ENCODE measurements at places on chromosomes 12 and 14.

DNA sequence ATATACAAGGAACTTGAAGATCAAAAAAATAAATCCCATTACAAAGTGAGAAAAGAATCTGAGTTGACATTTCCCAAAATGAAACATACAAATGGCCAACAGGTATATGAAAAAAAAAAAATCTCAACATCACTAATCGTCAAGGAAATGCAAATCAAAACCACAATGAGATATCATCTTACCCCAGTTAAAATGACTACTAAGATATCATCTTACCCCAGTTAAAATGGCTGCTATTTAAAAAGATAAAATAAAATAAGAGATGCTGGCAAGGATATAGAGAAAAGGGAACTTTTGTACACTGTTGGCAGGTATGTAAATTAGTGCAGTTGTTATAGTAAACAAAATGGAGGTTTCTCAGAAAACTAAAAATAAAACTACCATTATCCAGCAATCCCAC, 44.4 kb downstream of the PLEKHG7 start:
- DNase-seq: no peak

GRCh38 chr12:131075611-131076010, 121.9 kb downstream of the ADGRD1 start:
- no peak for DNase-seq

- DNase-seq: no peak
Measured at GRCh38 chr14:93716746-93717667, 71.3 kb downstream of the PRIMA1 start.

DNA sequence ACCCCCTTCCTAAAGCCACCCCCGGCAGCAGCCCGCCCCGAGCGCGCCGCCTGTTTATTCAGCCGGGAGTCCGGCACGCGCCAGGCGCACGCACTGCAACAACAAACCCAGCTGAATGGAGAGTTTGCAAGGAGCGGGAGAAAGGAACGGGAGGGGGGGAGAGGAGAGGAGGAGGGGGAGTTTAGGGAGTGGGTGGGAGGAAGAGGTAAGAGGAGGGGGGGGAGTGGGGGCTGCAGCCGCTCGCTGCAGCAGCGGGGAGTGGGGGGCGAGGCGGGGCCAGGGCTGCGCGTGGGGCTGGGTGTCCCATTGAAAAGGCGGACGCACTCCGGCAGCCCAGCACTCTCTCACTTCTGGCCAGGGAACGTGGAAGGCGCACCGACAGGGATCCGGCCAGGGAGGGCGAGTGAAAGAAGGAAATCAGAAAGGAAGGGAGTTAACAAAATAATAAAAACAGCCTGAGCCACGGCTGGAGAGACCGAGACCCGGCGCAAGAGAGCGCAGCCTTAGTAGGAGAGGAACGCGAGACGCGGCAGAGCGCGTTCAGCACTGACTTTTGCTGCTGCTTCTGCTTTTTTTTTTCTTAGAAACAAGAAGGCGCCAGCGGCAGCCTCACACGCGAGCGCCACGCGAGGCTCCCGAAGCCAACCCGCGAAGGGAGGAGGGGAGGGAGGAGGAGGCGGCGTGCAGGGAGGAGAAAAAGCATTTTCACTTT, at the start of gene ASCL1:
ASCL1 (plus strand) TSS at position 336 of the 712 bp plus-strand sequence. CDS start 571 bp downstream, outside the sequence.
- DNase-seq: no peak

- DNase-seq: peak; percentile 34
Measured at GRCh38 chr14:89773644-89774316, 180.8 kb downstream of the EFCAB11 start.

DNA sequence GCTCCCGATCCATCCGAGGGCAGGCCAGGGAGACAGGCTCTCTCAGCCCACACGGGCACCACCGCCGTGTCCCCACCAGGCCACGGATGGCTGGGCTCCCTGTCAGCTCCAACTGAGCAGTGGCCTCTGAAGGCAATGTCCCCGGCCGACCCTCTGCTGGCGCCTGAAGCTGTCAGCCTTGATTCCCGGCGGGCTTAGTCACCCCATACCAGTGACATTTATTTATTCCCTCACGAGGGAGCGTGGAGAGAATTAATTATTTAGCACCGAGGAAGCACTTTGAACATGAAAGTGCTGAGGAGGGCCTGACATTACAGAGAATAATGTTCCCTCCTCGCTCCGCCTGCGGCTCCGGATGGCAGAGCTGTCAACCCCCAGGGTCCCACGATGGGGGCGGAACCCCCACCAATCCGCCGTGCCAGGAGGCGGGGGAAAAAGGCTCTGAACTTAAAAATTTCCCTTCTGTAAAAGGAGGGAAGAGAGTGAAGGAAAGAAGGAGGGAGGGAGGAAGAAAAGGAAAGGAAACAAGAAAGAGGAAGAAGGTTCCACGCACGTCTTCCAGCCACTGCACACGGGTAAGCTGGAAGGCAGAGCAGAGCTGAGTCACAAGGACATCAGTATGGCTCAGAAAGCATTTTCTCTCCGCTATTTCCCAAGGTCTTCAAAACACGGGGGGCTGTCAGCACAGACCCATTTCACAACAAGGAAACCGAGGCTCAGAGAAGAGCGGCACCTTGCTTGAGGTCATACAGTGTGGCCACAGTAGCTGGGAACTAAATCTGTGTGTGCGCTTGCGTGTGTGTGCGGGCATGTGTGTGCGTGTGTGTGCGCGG, 108.7 kb upstream of the NCOR2 start:
- DNase-seq: no peak

DNA sequence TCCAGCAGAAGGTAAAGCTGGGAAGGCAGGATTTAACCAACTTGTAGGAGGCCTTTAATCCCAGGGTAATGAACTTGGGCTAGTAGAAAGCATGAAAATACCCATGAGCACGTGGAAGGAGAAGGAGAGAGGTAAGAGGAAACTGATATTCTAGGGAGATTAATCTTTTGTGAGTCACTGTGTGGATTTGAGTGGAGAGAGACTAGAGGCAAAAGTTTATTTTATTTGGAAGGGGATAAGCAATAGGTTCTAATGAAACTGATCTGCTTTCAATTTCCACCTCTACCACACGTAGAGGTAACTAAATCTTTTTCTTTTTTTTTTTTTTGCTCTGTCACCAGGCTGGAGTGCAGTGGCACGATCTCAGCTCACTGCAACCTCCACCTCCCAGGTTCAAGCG, 52.1 kb downstream of the PTPN21 start:
- DNase-seq: no peak

- DNase-seq: no peak
Measured at GRCh38 chr12:84508851-84509260, 403.7 kb downstream of the SLC6A15 start.

GRCh38 chr12:93122569-93123091, 193.5 kb upstream of the EEA1 start:
- DNase-seq: no peak

DNA sequence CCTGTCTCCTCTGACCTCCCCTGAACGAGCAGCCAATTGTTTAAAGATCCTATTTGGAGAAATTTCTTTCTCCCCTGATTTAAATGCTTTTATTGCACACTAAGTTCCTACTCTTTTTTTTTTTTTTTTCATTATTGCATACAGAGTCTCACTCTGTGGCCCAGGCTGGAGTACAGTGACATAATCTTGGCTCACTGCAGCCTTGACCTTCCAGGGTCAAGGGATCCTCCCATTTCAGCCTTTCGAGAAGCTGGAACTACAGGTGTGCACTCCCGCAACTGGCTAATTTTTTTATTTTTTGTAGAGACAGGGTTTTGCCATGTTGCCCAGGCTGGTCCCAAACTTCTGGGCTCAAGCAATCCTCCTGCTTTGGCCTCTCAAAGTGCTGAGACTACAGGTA, 5.2 kb upstream of the P2RX7 start:
- no peak for DNase-seq

- no peak for DNase-seq
Measured at GRCh38 chr14:27096091-27096490, 498.3 kb upstream of the NOVA1 start.

DNA sequence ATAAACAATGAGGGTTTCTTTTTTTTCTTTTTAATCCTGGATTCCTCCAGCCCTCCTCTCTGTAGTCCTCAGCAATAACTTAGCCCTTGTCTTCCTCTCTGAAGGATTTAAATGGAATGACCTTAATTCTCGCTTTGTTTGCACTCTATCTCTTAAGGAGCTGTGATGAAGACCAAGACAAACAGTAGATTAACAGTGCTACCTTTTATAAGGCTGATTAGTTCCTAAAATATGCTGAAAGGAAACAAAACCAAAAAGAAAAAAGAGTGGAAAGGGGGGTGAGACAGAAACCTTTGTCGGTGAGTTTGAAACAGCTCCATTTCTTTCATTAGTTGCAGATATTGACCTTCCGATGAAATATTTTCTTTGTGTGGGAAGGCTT, 38.7 kb upstream of the PTCSC3 start:
- no peak for DNase-seq

- DNase-seq: no peak
Measured at GRCh38 chr14:100165831-100166440, 6.5 kb upstream of the DEGS2 start.

- DNase-seq: no peak
Measured at GRCh38 chr12:115096588-115097397, 412.8 kb upstream of the TBX3 start.

- DNase-seq: no peak
Measured at GRCh38 chr14:100134586-100134985, 24.9 kb downstream of the DEGS2 start.

DNA sequence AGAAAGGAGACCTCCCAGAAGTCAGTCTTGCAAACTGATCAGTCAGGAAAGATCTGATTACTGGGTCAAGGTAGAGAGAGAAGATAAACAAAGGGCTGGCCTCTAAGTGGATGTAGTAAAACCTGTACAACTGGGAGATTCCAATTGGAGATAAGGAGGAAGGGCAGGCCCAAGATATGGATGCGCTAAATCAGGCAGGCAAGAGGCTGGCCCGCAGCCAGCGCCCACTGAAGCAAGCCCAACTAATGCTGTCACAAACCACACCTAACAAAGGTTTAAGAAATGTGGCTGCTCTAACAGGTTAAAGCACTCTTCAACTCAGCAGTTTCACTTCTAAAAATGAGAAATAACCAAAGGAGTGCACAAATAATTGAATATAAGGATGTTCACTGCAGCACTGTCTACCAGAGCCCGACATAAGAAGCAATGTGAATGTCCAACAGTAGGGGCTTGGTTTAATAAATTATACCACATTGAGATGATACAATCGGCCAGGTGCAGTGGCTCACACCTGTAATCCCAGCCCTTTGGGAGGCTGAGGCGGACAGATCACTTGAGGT, 4.7 kb downstream of the GLTP start:
- DNase-seq: no peak

DNA sequence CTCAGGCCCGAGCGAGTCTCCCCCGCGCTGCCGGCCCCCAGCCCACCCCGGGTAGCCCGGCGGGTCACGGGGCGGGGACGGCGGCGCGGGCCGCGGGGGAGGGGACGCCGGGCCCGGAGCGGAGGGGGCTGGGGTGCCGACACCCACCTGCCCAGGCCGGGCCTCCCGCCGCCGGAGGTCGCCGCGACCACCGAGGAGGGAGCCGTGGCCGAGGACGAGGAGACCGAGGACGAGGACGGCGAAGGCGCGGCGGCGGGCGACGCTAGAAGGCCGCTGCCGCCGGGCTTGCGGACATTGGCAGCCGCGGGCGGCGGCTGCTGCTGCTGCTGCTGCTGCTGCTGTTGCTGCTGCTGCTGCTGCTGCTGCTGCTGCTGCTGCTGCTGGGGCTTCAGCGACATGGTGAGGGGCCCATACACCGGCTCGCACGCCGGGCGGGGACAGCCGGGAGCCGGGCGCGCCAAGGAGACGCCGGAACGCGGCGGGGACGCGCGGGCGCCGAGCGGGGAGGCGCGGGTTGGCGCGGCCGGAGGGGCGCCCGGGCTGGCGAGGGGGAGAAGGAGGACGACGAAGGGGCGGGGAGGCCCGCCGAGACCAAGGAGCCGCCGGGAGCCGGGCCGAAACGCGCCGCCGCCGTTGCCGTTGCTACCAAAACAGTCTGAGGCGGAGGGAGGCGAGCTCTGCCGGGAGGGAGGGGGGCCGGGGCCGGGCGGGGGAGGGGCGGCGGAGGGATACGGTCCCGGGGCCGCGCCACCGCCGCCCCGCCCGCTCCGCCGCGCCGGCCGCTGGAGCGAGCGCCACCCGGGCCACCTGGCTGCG, at the start of gene ATXN2:
ATXN2 (minus strand) TSS at position 679 of the 816 bp plus-strand sequence; CDS start at position 398, 281 bp downstream.
- DNase-seq: peak; percentile 65

DNA sequence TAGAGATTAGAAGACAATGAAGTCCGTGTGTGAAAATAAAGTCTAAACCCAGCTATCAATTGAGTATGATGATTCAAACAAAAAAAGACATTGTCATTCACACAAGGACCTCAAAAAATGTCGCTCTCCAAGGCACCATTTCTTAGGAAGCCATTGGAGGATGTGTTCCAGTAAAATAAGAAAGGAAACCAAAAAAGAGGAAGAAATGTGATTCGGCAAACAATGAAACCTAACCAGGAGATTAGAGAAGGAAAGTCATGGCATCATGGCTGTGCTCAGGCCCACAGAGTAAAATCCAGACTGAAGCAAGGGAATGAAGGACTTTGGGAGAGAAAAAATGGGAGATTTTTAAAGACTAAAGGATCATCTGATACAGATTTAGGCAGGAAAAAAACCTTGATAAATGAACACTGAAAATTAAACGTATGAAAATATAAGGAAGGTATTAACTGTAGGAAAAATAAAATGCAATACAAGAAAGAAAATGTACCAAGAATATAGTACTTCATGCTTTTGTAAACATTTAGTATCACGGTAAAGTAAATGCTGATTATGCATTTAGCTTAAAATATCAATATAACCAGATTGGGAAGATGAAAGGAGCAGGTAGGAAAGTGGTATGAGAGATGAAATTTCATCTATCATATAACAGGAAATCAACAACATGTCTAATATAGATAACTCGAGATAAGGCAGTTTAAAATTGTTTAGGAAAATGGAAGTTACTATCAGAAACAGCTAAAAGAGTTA, 38.2 kb upstream of the MTHFD1 start:
- DNase-seq: no peak

DNA sequence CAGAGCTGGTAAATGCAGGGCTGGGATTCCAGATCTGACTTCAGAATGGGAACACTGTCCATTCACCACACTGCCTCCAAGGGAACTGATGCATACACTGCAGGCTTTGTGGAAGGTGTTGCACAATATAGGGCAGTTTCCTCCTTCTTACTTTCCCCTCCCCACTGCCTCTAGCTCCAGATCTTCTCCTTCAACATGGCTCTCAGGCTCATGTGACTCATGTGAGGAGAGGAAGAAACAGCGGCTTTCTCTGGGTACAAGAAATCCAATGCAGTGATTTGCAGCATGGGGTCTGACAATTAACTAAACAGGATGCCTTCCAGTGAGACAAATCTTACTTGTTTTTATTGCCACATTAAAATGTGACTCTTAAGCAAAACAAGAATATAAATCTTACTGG, 447.6 kb upstream of the CCDC196 start:
- DNase-seq: no peak

- peak; percentile 18 for DNase-seq
Measured at GRCh38 chr12:123150275-123150743, 581 bp downstream of the PITPNM2 start.

DNA sequence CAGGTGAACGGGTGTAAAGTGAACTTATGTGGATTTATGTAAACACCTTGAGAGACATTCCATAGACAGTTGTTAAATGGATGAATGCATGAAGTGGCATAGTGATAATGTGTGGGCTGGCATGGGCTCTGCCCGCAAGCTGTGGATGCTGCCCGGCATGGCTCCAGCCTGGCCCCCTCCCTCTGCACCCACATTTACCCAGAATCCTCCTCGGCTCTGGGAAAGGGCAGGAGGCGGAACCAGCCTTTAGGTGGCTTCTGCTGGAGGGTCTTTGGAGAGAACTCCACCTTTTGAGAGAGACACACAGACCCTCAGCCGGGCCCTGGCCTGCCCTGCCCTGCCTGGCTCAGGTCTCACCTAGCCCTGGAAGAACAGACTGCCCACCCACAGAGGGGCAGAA, 18.7 kb downstream of the RASAL1 start:
- no peak for DNase-seq

GRCh38 chr12:32357601-32358249, 41.6 kb upstream of the FGD4 start:
- DNase-seq: no peak

- no peak for DNase-seq
Measured at GRCh38 chr14:87102811-87103378, 890.1 kb downstream of the GALC start.
